ENCODE measurements at places on chromosomes 3 and 15.

GRCh38 chr15:36392676-36393266 lies 186.7 kb upstream of the CDIN1 start:
- no peak for DNase-seq

GRCh38 chr15:50484781-50485180 lies 60.6 kb downstream of the USP8 start:
- DNase-seq: no peak

- DNase-seq: no peak
These were observed 37.8 kb downstream of the MYL3 start for GRCh38 chr3:46825450-46825849.

GRCh38 chr3:143158014-143158988 lies 38.7 kb downstream of the CHST2 start:
- no peak for DNase-seq

- DNase-seq: peak; percentile 9
These were observed 8.2 kb upstream of the GRIP2 start for GRCh38 chr3:14548321-14548729.

DNA sequence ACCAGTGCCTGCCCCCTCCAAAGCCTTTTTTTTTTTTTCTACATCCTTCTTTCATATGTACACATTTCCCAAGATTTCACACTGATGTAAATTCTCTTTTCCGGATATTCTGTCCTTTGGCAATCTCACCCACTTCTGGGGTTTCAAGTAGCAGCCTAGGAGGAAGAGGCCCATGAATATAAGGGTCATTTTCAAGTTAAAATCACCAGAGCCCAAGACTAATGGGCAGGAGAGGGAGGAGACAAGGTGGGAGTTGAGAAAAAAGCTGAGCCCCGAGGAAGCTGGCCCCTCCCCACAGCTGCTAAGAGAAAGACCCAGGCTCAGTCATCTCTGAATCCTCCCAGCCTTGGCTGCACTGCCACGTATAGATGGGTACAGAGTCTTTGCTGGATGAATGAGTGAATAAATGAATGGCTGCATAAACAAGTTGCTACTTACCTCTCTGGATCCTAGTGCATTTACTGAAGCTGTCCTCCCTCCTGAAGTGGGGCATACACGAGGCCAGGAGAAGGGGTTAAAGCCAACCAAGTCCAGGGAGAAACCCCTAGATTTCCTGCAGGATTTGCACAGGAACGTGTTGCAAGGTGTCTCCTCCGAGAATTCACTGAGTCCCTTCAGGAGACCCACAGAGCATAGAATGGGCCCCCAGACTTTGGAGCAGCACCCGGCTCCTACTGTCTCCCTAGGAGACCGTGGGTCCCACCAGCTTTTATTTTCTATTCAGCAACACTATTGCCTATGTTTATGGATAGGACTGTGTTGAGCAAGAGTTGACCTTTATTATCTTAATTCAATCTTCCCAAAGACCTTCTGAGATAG lies 100.8 kb upstream of the LIPC start:
- DNase-seq: no peak

DNA sequence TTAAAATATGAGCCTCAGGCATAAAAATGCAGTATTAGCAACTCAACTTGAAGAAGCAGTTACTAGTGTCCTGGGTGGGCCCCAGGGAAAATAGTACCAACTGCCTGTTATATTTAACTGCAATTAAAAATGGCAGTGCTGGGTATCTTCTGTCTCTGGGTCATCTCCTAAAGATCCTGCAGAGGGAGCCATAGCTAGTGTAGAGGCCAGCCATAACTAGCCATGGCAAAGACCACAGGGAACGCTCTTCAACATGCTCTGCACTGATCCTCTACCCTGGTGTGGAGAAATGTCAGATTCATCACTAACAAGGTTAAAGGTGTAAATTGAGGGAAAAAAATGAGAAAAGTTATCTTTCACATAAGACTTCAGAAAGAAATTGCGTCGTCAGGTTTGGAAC lies 181.3 kb downstream of the SNRPN start:
- no peak for DNase-seq

DNA sequence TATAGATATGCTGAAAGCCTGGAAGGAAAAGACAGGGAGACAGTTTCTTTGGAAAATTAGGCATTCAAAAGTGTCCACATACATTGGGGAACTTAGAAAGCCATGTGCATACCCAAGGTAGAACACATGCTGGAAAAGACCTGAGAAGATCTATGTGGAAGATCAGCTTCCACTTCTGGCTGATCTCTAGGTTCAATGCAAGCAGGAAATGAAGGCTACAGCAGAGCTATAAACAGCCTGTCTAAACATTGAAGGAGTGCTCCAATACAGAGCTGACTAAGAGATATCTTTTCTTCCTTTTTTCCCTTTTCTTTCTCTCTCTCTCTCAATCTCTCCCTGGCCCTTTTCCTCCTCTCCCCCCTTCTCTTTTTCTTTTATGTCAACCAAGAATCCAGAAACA lies 73.6 kb upstream of the TCF12 start:
- no peak for DNase-seq

DNA sequence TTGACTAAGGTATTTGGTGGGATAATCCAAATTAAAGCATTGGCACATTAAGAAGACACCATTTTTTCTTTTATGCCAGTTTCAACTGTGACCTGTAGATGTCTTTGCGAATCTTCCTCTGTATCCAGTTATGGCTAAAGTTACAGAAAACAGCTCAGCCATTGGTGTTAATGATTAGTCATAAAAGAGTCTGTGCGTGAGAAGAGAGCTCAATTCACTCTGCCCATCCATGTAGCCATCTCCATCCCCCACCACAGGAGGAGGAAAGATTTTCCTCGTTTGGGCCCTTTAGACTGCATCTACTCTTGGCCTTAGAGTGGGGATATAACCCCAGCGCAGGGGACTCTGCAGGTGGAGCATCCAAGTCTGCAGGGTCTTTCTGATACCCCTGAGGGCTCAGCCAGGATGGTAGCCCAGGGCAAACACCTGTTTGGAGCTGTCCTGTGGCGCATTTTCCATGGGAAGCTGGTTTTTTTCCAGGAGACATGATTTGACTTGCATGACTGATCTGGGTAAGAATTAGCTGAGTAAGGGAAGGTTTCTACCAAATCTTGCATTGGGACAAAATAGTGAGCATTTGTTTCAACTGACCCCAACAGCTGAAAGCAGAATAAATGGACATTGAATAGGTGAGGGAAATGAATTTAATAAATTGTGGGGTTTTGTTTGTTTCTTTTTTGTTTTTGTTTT lies 29.5 kb downstream of the NANOGP8 start:
- no peak for DNase-seq

GRCh38 chr15:38195191-38195901 lies 57.3 kb upstream of the SPRED1 start:
- DNase-seq: no peak

DNA sequence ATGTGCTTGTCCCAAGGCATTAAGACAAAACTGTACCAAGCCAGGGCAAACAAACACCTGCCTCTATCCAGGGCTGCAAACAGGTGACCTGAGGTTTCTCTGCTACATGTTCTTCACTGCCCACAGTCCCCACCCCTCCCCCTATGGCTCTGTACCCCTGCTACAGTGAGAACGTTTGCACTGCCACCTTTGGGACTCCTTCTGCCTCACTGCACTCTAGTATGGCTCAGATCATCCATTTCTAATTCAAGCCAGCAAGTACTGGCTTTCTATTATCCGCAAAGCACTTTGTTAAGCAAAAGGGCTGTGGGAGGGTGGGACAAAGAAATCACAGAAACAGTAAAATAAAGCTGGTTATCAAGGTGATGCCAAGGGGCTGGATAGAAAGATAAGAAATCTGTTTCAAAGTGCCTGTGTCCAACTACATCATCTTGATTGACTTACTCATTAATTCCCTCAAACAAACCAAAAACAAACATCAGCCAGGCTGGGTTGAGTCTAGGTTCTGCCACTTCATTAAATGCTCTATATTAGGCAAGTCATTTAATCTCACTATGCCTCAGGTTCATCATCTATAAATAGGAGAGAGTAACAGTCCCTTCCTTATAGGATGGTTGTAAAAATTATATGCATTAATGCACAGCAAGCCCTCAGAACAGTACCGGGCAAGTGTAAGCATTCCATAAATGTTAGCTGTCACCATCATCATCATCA lies 95.3 kb downstream of the PDZRN3 start:
- no peak for DNase-seq

DNA sequence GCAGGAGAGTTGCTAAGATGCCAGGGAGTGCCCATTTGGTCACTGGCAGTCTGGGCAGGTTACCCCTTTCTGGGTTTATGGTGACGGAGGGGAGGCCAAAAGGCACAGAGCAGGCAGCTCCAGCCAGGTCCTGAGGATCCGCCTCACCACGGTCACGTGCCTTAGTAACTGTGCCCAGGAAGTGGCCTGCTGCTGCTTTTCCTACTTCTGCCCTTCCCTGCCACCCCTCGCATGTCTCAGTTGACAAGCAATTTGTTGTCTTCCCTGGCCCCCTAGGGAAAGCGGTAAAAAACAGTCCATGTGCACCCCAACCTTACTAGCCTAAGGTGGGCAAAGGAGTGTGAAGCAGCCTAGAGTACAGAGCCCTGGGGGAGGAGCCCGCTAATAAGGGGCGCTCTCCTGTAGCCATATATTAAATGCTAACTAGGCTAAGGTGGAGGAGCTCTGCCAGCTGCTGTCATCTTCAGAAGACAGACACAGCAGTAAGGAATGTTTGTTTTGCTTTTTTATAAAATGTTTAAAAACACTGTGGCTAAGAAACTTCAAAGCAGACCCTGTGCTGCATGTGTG lies 9.1 kb upstream of the LIPH start:
- no peak for DNase-seq

DNA sequence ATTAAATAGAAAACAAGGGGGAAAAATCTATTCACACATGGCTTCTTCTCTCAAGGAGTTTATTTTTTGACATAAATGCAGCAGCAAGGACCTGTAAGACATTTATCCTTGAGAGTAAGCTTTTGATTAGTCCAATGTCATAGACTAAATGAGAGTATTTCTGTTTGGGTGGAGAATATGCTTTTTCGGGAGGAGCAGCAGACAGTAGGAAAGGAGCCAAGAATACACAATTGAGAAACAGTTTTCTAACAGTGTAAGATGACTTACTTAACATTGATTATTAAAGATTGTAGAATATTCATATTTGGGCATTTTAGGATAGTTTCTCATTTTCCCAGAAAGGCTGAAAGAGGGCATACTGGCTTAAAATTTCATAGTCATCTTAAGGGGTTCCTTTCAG lies 65.9 kb upstream of the PAQR5 start:
- DNase-seq: no peak

DNA sequence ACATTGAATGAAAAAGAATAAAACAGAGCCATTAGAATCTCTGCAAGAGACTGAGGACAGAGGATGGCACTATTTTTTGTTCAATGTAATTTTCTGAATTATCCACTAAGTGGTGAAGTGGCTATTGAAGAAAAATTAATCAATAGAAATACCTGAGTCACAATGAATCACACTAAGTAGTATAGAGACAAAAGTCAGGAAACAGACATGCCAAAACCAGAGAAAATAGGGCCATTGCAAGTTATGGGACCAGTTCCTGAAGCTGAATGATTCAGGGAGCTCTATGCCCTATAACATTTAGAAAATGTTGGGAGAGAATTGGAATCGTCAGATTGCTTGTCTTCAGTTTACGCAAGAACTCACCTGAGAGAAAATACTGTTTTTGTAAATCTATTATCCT lies 1103.2 kb upstream of the ALCAM start:
- no peak for DNase-seq

Measured in stimulated activated CD4-positive, alpha-beta T cell treated with anti-CD3 and anti-CD28 coated beads, Interleukin-4, amount 100 ng/mL, for 4 hours (primary cell).